ENCODE measurements at places on chromosomes 11 and 22.

DNA sequence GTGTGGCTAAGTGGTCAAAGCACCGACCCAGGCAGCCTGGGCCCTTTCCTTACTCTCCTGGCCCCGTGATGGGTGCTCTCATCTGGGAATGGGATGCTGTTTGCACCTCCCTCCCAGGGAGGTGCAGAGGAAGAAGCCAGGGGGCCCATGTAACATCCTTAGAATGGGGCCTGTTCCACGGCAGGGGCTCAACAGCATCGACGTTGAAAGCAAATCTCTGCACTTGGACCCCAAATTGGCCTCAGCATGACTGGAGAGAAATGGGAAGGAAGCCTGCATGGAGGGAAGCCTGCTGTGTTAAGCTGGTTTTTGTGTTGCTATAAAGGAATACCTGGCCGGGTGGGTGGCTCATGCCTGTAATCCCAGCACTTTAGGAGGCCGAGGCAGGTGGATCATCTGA is 1288.4 kb downstream of the TBC1D22A start:
- DNase-seq, result no peak

DNA sequence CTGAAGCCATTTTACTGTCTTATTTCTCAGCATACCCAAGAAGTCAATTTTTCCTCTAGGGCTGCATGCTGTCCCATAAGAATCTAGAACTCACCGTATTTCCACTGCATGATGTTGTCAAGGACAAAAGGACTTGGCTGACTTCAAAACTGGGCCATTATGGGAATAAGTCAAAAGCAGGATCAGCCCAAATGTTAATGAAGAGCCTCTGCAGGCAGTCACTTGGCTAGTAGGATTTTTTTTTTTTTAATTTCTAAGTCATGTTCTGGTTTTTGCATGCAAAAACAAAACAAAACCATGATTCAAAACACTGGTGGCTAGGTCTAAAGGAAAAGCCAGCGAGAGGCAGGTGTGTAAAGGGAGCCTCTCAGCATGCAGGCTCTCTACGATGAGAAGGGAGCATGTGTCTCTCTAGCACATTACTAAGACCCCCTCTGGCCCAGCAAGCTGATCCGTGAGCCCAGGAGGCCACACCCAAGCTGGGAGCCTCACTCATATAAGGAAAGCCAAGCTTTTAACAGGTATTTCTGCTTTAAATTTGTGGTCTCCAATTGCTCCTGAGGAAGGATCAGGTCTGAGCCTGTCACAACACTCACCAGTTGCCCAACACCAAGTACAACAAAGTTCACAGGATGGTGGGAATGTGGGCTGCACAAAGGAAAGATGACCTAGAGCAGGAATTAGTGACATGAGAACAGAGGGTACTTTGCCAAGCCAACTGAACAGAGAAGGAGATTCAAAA is 21.4 kb upstream of the STK33 start:
- no peak for DNase-seq

DNA sequence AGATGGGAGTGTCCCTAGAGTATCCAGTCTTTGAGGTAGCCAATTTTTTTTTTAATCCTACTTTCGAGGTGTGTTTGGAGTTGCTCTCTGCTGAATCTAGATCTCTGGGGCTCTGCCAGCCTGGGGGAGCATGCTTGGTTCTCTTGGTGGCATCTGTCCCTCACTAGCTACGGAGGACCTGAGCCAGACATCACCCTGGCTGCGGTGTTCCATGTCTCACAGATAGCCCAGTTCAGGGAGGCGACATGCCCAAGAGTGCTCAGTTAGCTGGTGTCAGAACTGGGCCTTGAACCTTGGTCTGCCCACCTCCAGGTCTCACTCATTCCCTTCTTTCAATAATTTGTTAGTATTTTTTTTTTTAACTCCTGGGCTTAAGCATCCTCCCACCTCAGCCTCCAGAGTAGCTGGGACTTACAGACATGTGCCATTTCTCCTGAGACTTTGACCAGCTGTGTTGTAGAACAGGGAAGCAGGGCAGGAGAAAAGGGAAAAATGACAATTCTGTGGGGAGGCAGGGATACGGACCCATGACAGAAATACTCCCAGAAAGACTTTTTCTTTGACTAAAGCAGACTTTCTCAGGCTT is 621 bp downstream of the HMOX1 start:
- DNase-seq, result no peak

GRCh38 chr11:75560644-75561043 is 1.4 kb upstream of the SERPINH1 start:
- peak; percentile 44 for DNase-seq

GRCh38 chr22:48844056-48844675 is 983.5 kb downstream of the BRD1 start:
- DNase-seq, result no peak

GRCh38 chr22:17946662-17947367 is 77.5 kb downstream of the MICAL3 start:
- DNase-seq, result no peak

GRCh38 chr22:25554238-25554671 is 10.2 kb upstream of the GRK3 start:
- no peak for DNase-seq

DNA sequence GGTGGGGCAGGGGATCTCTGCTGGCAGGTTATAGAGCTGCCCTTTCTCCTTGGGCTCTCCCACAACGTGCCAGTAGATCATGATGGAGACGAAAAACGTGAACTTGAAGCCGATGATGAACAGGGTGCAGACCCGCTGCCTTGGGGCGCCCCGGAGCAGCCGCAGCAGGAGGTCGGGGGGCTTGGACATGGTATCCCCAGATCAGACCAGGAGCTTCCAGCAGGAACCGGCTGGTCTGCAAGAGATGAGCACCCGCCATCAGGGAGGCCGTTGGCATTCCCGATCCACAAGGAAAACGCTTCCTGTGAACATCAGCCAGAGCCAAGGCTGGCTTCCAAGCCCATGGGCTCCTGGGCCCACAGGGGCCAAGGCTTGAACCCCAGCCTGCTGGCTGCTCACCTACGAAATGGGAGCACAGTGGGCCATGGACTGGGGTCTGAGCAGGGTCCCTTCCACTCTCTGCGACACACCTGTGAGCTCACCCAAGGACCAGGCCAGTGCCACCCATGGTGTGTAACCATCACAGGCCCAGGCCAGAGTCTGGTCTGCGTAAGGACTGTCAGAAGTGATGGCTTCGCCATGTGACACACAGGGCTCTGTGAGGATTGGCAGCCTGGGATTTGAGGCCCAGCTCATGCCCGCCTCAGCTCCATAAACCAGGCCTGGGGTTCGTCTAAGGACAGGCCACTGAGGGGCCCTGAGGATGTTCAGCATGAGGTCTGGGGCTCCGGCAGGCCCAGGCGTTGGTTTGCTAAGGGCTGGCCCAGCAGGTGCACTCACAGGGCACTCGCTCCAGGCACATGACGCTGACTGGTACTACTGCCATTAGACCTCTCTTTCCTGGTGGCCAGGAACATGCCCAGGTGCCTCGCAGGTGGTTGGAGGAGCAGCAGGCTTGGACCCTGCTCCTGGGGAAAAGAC is 26.6 kb downstream of the A4GALT start:
- DNase-seq, result no peak

DNA sequence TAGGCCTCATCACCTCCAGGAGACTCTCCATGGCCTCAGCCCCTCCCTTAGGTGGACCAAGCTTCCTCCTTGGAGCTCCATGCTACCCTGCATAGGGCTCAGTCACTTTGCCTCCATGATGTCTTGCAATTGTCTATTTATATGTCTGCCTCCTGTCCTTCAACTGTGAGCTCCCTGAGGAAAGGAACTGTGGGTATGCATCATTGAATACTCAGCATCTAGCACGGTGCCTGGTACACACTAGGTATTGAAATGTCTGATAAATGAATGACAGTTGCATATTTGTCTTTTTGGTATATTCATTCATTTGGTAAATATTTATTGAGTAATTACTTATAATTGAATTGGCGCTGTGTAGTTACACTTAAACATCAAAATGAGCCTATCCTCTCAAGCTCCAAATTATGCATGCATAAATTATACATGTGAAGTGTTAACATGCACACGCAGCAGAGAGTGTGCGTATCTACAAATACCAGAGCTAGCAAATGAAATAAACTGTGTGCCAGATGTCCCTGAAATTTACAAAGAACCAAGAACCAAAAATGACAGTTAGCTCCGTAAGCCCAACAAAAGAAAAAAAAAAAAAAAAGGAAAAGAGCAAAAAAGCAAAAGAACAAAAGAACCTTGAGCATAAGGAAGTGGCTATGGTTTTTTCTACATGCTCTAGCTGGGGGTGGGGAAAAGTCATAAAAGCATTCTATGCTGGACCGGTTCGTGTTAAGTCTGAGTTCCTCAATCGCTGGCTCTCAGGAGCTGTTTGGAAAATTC is 25.2 kb downstream of the GRAP2 start:
- no peak for DNase-seq

DNA sequence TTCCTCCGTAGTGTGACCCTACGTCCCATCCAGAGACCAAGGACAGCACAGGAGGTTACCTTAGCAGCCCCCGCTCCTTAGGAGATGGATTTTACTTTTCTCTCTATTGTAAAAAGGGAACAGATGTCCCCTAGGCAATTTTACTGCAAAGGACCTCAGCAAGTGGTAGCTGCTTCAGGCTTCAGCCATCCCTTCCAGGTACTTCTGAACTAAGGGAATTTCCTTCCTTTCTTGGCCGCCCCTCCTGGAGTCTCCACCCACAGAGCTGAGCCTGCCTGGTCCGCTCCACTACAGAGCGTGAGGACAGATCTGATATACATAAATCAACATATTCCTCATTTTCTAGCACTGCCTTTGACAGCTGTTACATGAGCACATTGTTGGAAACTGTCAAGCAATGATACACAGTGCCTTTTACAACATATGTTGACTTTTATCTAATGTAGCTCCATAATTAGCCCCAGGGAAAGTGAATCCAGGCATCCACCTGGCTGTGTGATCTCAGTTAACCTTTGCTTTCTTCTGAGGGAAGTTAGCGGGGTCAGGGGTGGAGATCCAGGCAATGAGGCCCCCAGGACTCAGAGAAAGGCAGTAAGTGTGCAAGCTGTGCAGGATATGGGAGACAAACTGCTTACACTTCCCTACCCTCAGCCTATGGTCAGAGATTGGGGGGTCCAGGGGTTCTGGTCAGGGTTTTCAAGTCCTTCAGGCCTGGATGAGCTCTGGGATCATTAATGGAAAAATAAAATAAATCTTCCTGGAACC is 51.9 kb downstream of the SPATA19 start:
- no peak for DNase-seq

DNA sequence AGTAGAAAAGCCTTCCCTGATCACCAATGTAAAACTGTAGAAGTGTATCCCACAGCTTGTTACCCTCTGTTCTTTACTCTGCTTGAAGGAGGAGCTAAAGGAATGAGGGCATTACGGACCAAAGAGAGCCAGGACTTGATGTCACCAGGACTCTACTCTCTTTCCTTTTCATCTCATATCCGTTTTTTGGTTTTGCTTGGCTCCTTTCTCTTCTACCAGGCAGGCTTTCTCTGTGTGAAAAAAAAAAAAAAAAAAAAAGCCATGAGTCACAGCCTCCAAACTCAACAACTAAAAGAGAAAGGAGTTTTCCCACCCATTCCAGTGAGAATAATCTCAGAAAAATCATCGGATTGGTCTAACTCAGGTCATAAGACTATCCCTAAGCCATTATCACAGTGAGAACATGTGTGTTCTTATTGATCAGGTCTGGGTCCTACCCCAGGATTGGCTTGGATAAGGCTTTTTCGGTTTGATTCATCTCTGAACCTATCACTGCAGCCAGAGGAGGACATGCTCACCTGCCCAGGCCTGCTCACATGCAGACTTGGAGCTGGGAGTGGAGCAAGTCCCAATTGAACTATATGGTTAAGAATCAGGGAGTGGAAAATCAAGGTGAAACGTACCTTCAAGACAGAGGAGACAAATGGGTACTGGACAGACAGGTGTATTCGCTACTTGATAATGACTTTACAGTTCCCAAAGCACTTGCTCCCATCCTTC is 19.4 kb upstream of the LRRC55 start:
- DNase-seq, result no peak

DNA sequence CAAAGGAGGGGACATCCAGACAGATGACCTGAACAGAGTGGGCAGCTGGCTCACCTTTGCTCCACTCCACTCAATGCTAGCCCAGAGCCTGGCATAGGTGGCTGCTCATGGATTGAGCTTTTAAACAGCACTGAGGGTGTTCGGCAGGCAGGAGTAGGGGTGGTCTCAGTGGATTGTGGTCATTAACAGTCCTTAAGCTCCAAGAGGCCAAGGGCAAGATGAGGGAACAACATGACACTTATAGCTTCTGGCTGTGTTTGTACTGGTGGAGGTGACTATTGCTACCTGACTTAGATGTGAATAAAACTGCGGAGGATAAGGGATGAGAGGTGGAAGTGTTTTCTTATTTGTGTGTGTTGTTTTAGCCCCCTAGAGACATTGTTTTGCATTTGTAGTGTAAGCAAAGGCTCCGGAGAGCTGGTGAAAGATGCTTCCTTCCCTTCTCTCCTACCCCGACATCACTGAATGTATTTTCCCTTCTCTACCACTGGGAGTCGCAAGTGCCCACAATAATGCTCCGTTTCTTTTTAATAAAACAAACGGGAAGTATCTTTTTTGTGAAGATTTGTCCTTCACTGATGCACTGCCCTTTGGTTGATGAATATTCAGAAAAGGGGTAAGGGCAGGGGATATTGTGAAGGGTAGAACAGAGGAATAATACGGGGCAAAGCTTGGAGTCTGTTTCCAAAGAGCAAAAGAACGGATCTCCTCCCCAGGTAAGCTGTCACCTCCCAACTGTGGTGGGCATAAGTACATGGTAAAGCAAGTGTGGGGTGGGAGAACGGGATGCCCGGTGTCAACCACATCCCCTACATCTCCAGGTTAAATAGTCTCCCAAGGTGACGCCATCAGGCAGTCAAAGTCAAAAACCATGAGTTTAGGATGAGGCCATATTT is 27.5 kb upstream of the MTNR1B start:
- DNase-seq, result peak; percentile 43
